ENCODE measurements at places on chromosomes 13 and 19.
A peak's percentile ranks its signal among the peaks of the same experiment; 100 is the strongest.

- peak overlapping the region; percentile 44 for H3K4me3 ChIP-seq
- H3K36me3 ChIP-seq = no peaks in the 10 kb centered on the region
- H3K4me1 ChIP-seq = peaks cover 10% of the 10 kb centered on the region
- DNase-seq = no peak
Observed at GRCh38 chr13:50844084-50844875, 788 bp upstream of the DLEU7 start.

- H3K27me3 ChIP-seq = no peaks in the 10 kb centered on the region
- H3K4me3 ChIP-seq = no peak overlapping the region
- peak overlapping the region; percentile 73 for H3K27ac ChIP-seq
- peaks cover 72% of the 10 kb centered on the region for H3K4me1 ChIP-seq
Observed at GRCh38 chr13:41491436-41491835, 34.1 kb downstream of the RGCC start.

DNA sequence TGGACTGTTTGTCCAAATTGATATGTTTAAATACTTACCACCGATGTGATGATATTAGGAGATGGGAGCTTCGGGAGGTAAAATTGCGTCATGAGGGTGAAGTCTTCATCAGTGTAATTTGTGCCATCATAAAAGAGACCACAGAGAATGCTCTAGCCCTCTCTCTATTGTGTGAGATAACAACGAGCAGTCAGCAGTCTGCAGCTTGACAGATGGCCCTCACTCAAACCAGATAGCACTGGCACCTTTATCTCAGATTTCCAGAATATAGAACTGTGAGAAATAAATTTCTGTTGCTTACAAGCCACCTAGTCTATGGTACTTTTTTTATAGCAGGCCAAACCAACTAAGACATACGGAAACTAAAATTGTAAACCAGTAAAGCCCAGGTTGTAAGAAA, 1718.9 kb upstream of the MIR17HG start:
- H3K27ac ChIP-seq = no peak overlapping the region
- H3K27me3 ChIP-seq = no peaks in the 10 kb centered on the region
- H3K4me3 ChIP-seq = no peak overlapping the region
- no peaks in the 10 kb centered on the region for H3K4me1 ChIP-seq

DNA sequence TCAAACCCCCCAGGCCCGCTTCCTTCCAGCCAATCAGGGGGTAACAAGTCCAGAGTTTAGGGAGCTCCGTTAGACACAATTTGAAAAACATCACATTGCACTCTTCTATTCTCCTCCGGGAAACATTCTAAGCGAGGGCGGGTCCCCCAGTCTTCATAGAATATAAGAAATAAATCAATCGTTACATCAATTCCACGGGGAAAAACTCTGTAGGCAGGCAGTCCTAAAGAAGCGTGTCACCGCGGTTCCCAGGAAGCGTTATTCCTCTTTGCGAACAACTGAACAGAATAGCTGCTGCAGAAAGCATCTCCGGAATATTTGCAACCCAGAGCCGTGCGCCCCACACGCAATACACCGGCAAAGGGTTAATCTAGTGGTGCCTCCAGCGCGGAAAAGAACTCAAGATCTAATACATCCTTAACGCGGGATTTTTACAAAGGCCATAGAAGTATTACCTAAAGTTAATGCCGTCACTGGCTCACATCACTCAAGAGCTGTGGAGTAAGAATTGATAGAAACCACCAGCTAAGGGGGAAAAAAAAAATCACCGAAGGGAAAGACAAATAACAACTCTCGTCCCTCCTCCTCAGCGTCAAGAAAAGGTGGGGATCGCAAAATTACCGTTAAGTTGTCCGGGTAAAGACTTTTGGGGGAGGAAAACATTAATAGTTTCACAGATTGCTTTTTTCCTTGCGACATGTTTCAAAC, 65.1 kb downstream of the KCNRG start:
- peaks cover 51% of the 10 kb centered on the region for H3K27me3 ChIP-seq
- H3K4me1 ChIP-seq = peaks cover 29% of the 10 kb centered on the region
- DNase-seq = peak; percentile 14
